Suppressor macrophage (primary cell): ENCODE measurements at places on chromosomes 3 and 15.

GRCh38 chr3:154795582-154795981 lies 284.5 kb upstream of the MME start:
- peak; percentile 90 for DNase-seq

DNA sequence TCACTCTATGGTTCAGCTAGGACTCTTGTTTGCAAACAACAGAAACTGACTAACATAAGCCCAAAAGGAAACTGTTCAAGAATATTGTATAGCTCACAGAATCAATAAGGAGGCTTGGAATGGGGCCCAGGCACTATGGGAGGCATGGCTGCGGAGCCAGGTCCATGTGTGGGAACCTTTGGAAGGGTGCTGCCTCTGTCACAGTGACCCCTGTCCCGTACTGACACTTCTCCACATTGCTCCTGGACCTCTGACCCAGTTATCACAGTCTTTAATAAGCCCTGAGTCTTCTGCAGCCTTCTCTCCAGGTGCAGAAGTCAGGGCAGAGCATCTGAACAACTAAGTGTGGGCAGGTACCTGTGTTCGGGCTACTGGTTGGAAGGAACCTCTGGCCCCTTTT lies 121.8 kb downstream of the ITPR1 start:
- no peak for DNase-seq

DNA sequence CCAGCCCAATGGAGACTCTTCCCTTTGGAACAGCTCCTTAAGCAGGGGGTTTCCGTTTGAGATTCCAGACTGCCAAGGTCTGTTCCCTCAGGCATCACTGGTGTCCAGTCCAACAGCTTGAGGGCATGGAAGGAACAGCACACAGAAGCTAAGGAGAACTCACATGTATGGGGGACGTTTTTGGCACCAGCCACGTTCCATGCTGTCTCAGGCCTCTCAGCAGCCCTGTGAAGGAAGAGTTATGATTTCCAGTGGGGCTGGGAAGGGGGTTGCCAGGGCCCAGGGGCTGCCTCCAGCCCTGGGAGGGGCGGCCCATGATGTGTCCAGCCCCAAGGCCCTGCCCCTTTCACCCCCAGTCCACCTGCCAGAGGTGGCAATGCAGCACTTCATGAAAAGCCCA lies 7.5 kb upstream of the RHO start:
- DNase-seq: no peak

GRCh38 chr15:91318516-91318915 lies 218.5 kb downstream of the SV2B start:
- no peak for DNase-seq

- no peak for DNase-seq
These were observed 562.0 kb downstream of the ROBO2 start for GRCh38 chr3:77601823-77602415.

- no peak for DNase-seq
These were observed 8.0 kb upstream of the KNG1 start for GRCh38 chr3:186708983-186709679.

- no peak for DNase-seq
These were observed 461.4 kb downstream of the NSUN3 start for GRCh38 chr3:94524102-94524919.

DNA sequence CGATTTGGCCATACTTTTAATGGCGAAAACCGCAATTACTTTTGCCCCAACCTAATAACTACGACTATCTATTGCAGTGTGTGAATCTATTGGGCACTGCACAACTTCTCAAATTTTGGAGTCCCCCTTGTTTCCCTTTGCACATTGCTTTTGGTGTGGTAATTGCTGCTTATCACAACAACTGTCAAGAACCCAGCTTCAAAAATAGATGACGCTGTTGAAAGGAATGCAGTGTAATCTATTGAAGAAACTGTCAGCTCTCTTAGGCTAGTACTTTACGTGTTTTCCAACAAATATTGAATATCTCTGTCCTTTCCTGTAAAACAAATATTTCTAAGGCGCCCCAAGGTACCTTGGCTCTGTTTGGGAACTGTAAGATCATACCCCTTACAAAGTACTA lies 222.8 kb upstream of the UBE2E2 start:
- DNase-seq: no peak

- DNase-seq: no peak
These were observed 388.7 kb upstream of the CFAP20DC start for GRCh38 chr3:59438492-59438891.

DNA sequence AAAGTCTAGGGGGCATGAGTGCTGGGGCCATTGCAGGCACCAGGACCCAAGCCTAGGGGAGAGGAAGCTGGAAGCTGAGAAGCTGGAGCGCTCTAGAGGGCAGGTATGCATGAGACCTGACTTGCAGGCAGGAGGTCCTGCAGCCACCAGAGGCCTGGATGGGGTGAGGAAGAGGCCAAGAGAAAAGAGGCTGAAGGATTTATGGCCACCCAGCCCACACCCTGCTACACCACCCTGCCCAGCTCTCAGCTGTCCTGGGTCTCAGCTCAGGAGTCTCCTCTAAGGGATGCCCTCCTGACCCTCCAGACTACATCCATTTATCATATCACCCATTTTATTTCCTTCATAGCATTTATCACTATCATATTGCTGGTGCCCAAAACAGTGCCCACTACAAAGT lies 36.5 kb downstream of the RPN1 start:
- no peak for DNase-seq

- DNase-seq: no peak
These were observed 49.5 kb downstream of the SLC25A26 start for GRCh38 chr3:66270288-66270687.

DNA sequence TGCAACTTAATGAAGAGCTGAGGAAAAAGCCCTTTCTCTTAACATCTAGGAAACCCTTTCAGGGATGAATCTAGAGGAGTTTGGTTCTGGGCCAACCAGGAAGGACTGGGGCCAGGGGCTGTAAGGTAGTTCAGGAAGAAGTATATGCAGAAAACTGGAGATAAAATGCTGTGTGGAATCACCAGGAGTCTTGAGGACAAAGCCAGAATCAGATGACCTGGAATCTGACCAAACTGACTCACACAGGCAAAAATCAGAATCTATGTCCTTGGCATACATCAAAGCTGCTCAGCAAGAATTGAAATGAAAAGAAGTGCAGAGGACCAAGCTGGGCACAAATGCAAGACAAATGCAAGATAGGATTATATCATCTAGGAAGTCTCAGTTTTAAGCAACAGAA lies 59.4 kb upstream of the ATP2C1 start:
- DNase-seq: no peak

GRCh38 chr3:45756055-45756454 lies 40.3 kb downstream of the SLC6A20 start:
- no peak for DNase-seq

DNA sequence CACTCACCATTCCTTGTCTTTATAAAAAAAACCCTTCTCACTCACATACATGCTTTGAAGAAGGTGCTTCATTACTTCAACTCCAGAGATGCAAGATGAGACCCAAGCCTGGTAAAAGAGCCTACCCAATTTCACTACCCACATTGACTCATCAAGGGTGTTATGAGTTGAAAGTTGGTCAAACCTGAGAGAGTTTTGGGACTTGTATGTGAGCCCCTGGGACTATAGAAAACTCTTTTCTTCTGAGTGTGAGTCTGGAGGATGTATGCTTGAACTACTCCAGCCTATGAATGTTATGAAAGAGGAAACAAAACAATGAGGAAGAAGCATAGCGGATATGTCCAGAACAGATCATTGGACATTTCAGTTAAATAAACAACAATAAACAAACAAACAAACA lies 106.5 kb upstream of the SATB1 start:
- DNase-seq: no peak

DNA sequence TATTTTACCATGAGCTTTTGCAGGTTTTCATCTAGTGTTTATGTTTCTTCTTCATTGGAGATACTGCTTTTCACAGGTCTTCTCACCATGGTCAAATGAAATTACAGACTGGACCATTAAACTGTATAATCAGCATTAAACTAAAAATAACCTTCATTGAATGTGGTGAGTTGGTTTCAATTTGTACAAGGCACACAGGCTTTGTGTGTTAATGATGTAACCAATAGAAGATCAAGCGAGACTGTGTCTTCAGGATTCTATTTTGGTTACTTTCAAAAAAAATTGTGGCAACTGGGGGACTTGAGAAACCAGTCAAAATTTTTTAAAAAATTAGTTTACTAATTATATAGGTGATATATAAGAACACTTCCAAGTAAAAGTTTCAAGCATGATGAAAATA lies 54.3 kb upstream of the GCSAM start:
- no peak for DNase-seq

- DNase-seq: no peak
These were observed 59.1 kb downstream of the LMLN start for GRCh38 chr3:198019115-198019514.

DNA sequence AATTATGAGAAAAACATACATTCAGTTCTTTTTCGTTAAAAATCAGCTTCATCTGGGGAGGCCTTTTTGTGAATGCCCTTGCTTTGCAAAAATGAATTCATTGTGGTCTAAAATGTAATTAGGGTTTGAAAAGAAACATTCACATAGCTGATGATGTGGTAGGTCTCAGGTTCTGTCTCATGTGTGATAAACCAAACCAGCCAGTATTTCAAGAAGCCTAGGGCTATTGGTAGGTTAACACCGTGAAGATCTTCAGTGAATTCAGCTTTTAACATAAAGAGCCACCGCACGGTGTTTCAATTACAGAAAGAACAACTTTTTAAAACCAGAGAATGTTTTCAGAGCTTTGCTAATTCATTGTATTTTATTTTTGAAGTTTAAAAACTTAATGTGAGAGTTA lies 41.9 kb downstream of the CTNNB1 start:
- DNase-seq: no peak

- no peak for DNase-seq
These were observed 184.4 kb downstream of the TCF12 start for GRCh38 chr15:57102858-57103257.

GRCh38 chr3:127652246-127652995 lies 20.3 kb upstream of the ABTB1 start:
- DNase-seq: peak; percentile 77

DNA sequence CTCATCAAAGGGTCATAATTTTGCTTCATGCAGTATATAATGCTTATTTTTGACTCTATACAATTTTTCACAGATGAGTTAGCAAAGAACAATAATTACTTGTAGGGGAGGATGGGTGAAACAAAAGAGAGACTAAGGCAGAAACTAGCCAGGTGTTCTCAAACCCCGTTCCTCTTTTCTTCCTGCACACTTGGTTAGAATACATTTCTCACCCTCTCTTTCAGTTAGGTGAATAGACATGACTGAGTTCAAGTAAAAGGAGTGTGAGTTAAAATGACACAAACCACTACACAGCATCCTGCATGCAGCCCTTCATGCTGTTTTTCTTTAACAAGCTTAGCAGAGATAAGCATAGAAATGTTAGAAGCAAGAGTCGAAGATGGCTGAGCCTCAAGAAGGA lies 922.2 kb downstream of the TBL1XR1 start:
- DNase-seq: no peak

DNA sequence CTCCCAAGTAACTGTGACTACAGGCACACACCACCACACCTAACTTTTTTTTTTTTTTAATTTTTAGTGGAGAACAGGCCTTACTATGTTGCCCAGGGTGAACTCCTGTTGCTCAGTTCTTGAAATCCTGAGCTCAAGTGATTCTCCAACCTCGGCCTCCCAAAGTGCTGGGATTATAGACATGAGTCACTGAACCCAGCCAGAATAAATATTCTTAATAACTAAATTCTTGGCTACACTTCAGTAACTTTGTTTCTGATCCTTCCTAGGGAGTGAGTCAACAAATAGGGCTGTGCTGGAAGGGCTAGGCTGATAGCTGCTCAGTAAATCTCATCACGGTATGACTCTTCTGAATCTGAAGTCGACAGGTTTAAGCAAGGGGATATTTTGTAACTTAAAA lies 56.6 kb downstream of the P3H2 start:
- DNase-seq: no peak

- no peak for DNase-seq
These were observed 109.7 kb downstream of the POLQ start for GRCh38 chr3:121436074-121436473.

GRCh38 chr3:174810254-174810653 lies 48.9 kb upstream of the NAALADL2 start:
- DNase-seq: peak; percentile 16

DNA sequence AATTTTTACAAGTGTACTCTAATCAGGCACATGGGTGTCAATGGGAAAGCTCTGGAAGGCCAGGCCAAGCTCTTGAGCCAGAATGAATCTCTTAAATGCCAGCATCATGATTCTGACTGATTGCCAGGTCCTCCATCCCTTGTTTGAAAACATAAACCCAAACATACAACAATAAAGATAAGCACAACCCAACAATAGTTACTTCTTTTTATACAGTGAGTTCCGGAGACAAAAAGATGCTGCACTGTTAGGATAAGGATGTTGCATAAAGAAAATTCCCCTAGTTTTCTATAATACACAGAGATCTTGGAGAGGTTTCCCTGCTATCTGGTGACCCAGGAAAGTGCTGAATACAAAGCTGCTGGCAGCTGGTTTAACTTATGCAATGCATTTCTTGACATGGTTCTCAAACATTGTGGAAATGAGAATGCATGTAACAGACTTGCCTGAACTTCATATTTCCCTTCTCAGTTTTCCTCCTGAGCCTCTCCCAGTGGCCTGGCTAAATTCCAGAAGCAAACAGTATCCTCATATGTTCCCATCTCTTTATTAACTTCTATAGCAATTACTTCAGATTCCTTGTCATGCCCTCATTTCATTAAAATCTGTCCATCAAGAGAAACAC lies 180.1 kb upstream of the PRICKLE2 start:
- DNase-seq: no peak

DNA sequence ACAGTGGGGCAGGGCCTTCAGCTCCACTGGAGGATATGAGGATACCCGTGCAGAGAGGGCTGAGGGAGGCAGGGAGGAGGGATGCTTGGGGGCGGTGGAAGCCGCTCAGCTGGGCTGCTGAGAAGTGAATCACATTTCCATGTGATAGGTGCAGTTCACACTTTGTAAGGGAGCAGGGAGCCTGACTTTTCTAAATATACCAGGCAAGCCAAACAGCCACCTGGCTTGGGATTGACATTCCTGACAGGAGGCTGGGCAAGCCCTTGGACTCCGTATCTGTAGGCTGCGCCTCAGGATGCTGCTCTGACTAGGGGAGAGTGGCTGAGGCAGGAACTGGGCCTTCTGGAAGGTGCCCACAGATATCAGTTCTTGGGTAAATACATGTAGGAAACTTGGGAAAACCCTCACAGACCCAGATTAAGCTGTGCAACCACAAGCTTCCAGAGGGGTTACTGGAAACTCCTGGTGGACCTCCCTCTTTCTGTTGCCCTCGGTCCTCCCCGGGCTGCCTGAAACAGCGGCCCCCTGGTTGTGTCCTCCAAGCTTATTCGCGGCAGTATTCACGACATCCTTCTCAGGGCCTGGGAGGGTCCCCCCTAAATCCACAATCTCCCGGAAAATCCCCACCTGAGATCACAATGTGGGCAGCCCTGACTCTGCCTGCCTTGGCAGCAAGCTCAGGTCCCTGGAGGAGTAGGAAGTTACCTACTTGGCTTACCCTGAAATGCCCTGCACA lies 33.0 kb upstream of the ADCY5 start:
- DNase-seq: no peak

GRCh38 chr15:60370869-60371136 lies 27.0 kb downstream of the ANXA2 start:
- no peak for DNase-seq

- peak; percentile 59 for DNase-seq
These were observed 1.1 kb downstream of the ARMC8 start for GRCh38 chr3:138188013-138188730.
